Aorta (tissue), 5 donors: ENCODE measurements at places on chromosomes 7 and 10. TPM values are rescaled to one million over a fixed set of nuclear protein-coding genes. Genes with fewer than 3 reads are reported as not detected.
A peak's percentile ranks its signal among the peaks of the same experiment; 100 is the strongest.

Gene VSIR
- 44.7 TPM for polyA plus RNA-seq

- H3K27ac ChIP-seq: no peak overlapping the region
- no peaks in the 10 kb centered on the region for H3K27me3 ChIP-seq
- no peak for DNase-seq
- no peaks in the 10 kb centered on the region for H3K4me1 ChIP-seq
- no peaks in the 10 kb centered on the region for H3K36me3 ChIP-seq
- H3K4me3 ChIP-seq: no peak overlapping the region
Observed at GRCh38 chr10:855079-855478, 76.4 kb downstream of the LARP4B start.

GRCh38 chr10:102347236-102347828 is 48.2 kb upstream of the NFKB2 start:
- no peak for DNase-seq
- H3K27me3 ChIP-seq: no peaks in the 10 kb centered on the region
- no peak overlapping the region for H3K27ac ChIP-seq
- H3K36me3 ChIP-seq: no peaks in the 10 kb centered on the region
- no peak overlapping the region for H3K4me3 ChIP-seq
- H3K4me1 ChIP-seq: no peaks in the 10 kb centered on the region

DNA sequence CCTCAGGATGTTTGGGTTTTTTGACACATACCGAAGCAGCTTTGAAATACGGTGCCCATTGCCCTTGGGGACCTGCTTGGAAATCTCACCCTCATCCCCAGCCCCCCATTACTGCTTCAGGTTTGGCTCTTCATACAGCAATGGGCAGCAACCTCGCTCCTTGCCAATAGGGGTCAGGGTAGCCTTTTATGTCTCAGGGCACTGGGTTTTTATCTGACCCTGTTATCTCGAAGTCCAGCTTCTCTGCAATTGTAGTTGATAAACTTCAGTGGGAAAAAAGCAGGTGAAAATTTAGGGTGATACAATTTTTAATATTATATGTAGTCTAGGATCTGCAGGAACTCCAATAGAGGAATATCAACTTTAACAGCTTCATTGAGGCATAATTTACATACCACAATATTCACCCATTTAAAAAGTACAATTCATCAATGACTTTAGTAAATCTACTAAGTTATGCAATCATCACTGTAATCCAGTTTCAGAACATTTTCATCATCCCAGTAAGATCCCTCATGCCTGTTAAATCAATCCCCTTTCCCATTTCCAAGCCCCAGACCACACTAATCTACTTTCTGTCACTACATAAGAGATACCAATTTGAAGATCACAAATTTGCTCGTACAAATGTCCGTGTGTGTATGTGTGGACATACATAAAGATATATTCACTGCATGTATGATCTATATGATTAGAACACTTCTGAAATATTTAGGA is 386.2 kb downstream of the KCNMA1 start:
- H3K27ac ChIP-seq: no peak overlapping the region
- no peaks in the 10 kb centered on the region for H3K27me3 ChIP-seq
- no peak for DNase-seq
- H3K4me3 ChIP-seq: no peak overlapping the region

DNA sequence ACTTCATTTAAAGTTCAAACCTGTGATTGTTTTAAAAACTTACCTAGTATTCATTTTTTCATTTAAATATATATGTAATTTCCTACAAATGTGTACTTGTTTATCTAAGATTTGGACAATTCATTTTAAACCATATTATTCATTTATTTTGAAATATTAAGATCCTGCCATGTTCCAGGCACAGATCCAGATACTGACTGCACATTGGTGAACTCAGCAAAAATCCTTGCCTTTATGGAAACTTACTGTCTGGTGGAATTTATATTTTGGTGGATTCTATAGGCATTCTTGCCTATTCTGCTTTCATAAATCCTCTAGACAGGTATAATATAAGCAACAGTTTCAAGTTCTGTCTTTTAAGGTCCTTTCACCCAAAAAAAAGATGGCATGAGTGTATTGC is 48.3 kb upstream of the RPA3 start:
- H3K27me3 ChIP-seq: no peaks in the 10 kb centered on the region
- no peak overlapping the region for H3K27ac ChIP-seq
- DNase-seq: no peak

GRCh38 chr7:133871757-133872156 is 255.4 kb upstream of the LRGUK start:
- H3K27me3 ChIP-seq: no peaks in the 10 kb centered on the region
- no peak for DNase-seq
- H3K4me3 ChIP-seq: no peak overlapping the region
- no peak overlapping the region for H3K27ac ChIP-seq
- H3K36me3 ChIP-seq: no peaks in the 10 kb centered on the region

- H3K27ac ChIP-seq: no peak overlapping the region
- H3K27me3 ChIP-seq: peaks cover 2% of the 10 kb centered on the region
- no peaks in the 10 kb centered on the region for H3K36me3 ChIP-seq
- no peaks in the 10 kb centered on the region for H3K4me1 ChIP-seq
- no peak overlapping the region for H3K4me3 ChIP-seq
- DNase-seq: no peak
Observed at GRCh38 chr7:97021747-97022490, 2.7 kb downstream of the DLX5 start.

DNA sequence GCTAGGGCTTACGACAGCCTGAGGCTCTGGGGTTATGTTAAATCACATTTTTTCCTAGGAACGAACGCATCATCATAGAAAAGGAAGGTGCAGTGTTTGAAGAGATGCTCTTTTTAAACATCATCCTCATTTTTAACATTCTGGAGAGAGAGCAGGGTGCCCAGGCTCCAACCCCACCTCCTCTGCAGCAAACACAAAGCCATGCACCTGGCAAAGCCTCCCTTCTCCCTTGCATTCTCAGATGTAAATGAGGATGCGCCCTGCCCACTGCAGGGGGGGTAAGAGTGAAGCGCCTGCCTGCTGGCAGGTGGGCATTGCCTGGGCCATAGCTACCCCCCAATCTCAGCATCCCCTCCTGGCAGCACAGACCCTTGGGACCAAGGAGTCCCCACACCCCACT is 92.4 kb downstream of the PTPRN2 start:
- H3K4me3 ChIP-seq: no peak overlapping the region
- no peaks in the 10 kb centered on the region for H3K27me3 ChIP-seq
- DNase-seq: no peak
- no peaks in the 10 kb centered on the region for H3K36me3 ChIP-seq
- H3K27ac ChIP-seq: no peak overlapping the region

DNA sequence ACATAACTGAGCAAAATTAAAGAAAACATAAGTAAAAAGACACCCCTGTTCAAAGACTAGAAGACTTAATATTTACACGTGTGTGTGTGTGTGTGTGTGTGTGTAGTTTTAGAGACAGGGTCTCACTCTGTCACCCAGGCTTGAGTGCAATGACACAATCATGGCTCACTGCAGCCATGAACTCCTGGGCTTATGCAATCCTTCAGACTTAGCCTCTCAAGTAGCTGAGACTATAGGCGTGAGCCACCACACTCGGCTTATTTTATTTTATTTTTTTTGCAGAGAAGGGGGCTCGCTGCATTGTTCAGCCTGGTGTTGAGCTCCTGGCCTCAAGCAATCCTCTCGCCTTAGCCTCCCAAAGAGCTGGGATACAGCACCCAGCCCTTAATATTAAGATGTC is 90.3 kb downstream of the JMJD1C start:
- no peak for DNase-seq
- no peaks in the 10 kb centered on the region for H3K36me3 ChIP-seq
- H3K4me1 ChIP-seq: no peaks in the 10 kb centered on the region
- no peaks in the 10 kb centered on the region for H3K27me3 ChIP-seq

- no peaks in the 10 kb centered on the region for H3K27me3 ChIP-seq
- DNase-seq: no peak
- no peaks in the 10 kb centered on the region for H3K36me3 ChIP-seq
- no peaks in the 10 kb centered on the region for H3K4me1 ChIP-seq
- H3K4me3 ChIP-seq: no peak overlapping the region
- H3K27ac ChIP-seq: no peak overlapping the region
Observed at GRCh38 chr10:81817596-81818170, 57.3 kb upstream of the NRG3 start.

Gene TAS2R41
- not detected for polyA plus RNA-seq

- no peak overlapping the region for H3K4me3 ChIP-seq
- no peaks in the 10 kb centered on the region for H3K27me3 ChIP-seq
- H3K36me3 ChIP-seq: no peaks in the 10 kb centered on the region
- peaks cover 3% of the 10 kb centered on the region for H3K4me1 ChIP-seq
Observed at GRCh38 chr7:151592868-151593486, 73.3 kb upstream of the RHEB start.

GRCh38 chr10:118108194-118109026 is 61.7 kb upstream of the RAB11FIP2 start:
- no peak overlapping the region for H3K4me3 ChIP-seq
- H3K4me1 ChIP-seq: no peaks in the 10 kb centered on the region
- H3K36me3 ChIP-seq: no peaks in the 10 kb centered on the region
- no peaks in the 10 kb centered on the region for H3K27me3 ChIP-seq

DNA sequence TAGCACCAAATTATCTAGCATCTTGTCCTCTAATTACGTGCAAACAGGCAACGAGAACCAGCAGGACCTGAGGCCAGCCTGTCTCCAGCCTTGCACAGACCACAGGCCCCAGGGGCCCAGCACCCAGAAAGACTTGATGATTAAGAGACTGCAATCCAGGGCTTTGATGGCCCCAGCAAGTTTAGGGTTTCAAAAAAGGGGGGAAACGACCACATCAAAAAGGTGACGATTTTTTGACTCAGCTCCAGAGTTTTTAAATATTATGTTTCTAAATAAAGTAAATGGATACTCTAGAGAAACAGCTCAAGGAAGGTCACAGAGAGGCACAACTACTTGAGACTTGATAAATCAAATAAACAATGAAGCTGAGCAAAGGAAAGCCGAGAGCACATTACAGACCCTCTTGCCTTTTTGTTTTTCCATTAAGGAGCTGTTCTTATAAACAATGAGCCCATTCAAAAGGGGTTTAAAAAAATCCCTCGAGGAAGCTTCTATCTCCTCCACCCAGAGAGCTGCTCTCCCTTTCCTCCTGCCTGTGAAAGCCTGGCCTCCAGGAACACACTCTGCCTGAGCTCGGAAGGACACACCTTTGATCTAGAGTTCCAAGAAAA is 44.1 kb downstream of the GLI3 start:
- DNase-seq: no peak
- no peak overlapping the region for H3K4me3 ChIP-seq
- H3K36me3 ChIP-seq: no peaks in the 10 kb centered on the region
- H3K27me3 ChIP-seq: no peaks in the 10 kb centered on the region
- no peak overlapping the region for H3K27ac ChIP-seq
- no peaks in the 10 kb centered on the region for H3K4me1 ChIP-seq

DNA sequence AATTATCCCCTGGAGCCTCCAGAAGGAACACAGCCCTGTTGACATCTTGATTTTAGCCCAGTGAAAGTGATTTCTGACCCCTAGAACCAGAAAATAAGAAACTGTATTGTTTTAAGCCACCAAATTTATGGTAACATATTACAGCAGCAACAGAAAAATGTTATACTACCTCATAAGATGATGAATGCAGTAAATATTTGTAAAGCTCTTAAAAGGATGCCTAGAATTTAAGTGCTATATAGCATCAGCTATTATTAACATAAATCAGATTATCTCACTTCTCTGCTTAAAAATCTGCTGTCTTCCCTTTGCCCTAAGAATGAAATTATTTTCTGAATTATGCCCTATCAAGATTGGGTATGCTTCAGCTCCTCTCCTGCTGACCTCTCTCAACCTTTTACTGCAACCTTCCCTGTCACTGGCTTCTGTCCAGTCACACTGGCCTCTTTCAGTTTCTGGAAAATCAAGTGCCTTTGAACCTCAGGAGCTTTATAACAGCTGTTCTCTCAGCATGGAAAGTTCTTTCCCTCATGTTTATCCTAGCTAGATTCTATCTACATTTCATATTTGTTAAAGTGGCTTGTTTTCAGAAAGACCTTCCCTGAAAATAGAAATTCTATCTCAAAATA is 78.9 kb downstream of the GPR37 start:
- no peaks in the 10 kb centered on the region for H3K4me1 ChIP-seq
- no peaks in the 10 kb centered on the region for H3K36me3 ChIP-seq
- no peak overlapping the region for H3K27ac ChIP-seq

DNA sequence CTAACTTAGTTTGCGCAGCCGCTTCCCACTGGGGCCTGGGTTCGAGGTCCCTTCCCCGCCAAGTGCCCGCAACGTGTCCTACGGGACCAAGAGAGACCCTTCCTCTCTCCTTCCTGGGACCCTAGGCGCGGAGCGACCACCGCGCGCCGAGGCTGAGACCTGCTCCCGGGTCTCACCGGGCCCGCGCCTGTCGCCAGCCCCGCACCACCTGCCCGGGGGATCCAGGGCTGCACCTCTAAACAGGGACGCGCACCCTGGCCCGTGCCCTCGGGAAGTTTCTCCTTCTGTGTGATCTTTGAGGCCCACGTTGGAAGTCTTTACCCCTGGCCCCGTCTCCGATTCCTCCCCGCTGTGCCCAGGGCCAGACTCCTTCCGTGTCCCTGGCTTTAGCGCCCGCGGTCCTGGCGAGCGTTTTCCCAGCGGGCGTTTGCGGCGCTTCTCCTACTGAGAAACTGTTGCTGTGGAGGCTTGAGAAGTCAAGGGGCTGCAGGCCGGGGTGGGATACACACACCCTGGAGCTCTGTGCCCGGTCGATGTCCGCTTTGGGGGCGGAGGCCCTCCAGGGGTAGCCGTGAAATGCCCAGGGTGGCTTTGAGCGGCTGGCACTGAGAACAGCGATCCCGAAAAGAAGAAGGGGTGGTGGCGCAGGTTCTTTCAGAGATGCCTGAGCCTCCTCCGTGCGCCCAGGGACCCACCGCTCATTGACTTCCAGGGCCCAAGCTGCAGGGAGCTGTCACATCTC is 575 bp downstream of the PLPP4 start:
- H3K36me3 ChIP-seq: no peaks in the 10 kb centered on the region
- peak overlapping the region; percentile 72 for H3K4me3 ChIP-seq
- DNase-seq: no peak
- no peaks in the 10 kb centered on the region for H3K27me3 ChIP-seq

DNA sequence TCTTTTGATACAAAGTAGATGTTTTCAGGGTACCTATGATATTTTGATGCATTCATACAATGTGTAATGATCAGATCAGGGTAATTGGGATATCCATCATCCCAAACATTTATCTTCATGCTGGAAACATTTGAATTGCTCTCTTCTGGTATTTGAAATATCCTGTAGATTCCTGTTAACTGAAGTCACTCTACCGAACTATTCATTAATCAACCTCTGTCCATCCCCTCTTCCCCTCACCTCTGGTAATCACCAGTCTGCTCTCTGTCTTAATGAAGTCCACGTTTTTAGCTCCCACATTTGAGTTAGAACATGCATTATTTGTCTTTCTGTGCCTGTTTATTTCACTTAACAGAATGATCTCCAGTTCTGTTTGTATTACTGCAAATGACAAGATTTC is 11.3 kb downstream of the MTG1 start:
- no peaks in the 10 kb centered on the region for H3K27me3 ChIP-seq
- H3K27ac ChIP-seq: no peak overlapping the region
- no peaks in the 10 kb centered on the region for H3K36me3 ChIP-seq
- no peak for DNase-seq
- H3K4me3 ChIP-seq: no peak overlapping the region
- no peaks in the 10 kb centered on the region for H3K4me1 ChIP-seq

Gene MMP21
- polyA plus RNA-seq: not detected

- H3K27ac ChIP-seq: no peak overlapping the region
- no peak overlapping the region for H3K4me3 ChIP-seq
- no peaks in the 10 kb centered on the region for H3K27me3 ChIP-seq
- H3K4me1 ChIP-seq: no peaks in the 10 kb centered on the region
Observed at GRCh38 chr10:83367036-83367435, 772.3 kb upstream of the GHITM start.

GRCh38 chr7:55588976-55589604 is 16.8 kb upstream of the VOPP1 start:
- no peak overlapping the region for H3K27ac ChIP-seq
- no peaks in the 10 kb centered on the region for H3K36me3 ChIP-seq
- no peaks in the 10 kb centered on the region for H3K27me3 ChIP-seq
- H3K4me1 ChIP-seq: no peaks in the 10 kb centered on the region
- no peak overlapping the region for H3K4me3 ChIP-seq
- DNase-seq: no peak

Gene EVX1
- polyA plus RNA-seq: not detected
